ENCODE measurements at places on chromosomes 4 and X.
A peak's percentile ranks its signal among the peaks of the same experiment; 100 is the strongest.

- DNase-seq, result no peak
Measured at GRCh38 chr4:82998898-82999297, 11.7 kb downstream of the LIN54 start.

GRCh38 chrX:123493857-123494256 is 239.0 kb downstream of the THOC2 start:
- no peak for DNase-seq

- no peak for DNase-seq
Measured at GRCh38 chrX:2888309-2888708, 40.8 kb downstream of the ARSD start.

GRCh38 chr4:139015948-139016471 is 429 bp downstream of the NOCT start:
- peak; percentile 30 for DNase-seq

DNA sequence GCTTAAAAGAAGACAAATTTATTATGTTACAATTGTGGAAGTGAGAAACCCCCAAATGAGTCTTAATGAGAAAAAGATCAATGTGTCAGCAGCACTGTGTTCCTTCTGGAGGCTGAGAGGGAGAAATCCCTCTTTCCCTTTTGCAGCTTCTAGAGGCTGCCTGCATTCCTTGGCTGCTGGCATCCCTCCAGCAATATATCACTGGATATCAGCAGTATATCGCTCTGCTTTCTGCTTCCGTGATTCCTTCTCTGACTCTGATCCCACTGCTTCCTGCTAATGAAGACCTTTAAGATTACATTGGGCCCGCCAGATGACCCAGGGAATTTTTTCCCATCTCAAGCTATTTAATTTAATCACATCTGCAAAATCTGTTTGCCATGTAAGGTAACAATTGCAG is 1008.0 kb downstream of the RAPGEF2 start:
- DNase-seq, result no peak

DNA sequence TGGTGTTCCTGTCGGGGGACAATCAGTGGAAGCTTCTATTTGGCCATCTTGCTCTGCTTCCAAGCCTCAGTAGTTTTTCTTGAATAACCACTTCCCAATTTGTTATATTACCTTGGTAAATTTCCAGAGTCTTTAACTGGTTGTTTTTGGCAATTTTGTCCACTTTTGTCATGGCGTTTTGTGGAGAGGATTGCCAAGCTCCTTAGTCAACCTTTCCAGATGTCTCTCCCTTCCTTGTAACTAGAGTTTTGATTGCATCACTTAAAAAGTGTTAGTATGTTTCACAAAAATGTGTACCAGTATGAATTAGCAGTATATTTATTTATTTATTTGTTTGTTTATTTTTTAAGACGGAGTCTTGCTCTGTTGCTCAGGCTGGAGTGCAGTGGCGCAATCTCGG is 15.8 kb upstream of the UXT start:
- no peak for DNase-seq

DNA sequence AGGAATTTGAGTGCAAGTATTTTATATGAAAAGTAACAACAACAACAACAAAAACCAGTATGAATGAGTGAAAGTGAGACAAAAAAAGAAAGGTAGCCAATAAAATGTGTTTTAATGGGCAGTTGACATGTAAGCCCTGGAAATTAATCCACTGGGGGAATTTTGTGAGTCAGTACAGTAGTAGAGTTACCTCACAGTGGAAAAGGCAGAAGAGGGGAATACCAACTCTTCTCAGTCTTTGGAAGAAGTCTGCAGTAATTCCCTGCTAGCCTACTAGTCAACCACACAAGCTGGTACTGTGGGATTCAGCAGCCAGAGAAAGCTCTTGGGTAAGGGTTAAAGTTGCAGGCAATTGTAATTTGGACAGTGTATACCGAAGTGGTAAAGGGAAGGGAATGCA is 76.3 kb upstream of the IL15 start:
- DNase-seq, result no peak

- DNase-seq, result no peak
Measured at GRCh38 chr4:156201050-156201449, 247.4 kb upstream of the CTSO start.

- no peak for DNase-seq
Measured at GRCh38 chr4:48195374-48195773, 61.3 kb upstream of the TXK start.

GRCh38 chr4:170170861-170171260 is 81.1 kb upstream of the AADAT start:
- no peak for DNase-seq

DNA sequence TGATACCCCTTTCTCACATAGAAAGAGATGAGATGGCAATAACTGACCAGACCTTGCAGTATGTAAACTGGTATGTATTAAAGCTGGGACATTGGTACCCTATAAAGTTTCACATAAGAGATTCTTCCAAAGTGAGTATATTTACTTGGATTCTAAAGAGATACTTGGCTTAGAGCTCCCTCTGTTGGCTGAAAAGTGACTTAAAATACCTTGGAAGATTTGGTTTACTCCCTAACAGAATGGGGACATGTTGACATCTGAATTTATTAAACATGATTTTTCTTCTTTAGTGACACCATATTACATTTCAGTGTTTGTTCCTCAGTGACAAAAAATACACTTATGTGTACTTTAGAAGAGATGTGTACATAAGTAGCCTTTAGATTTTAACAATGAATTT is 47.9 kb upstream of the RGN start:
- peak; percentile 49 for DNase-seq
